ENCODE measurements at places on chromosomes 4 and X. TPM values are rescaled to one million over a fixed set of nuclear protein-coding genes. Genes with fewer than 3 reads are reported as not detected.

GRCh38 chrX:13646154-13646549, 6.8 kb upstream of the TCEANC start:
- no peak for DNase-seq

GRCh38 chr4:151206241-151207005, 70.5 kb upstream of the PRSS48 start:
- DNase-seq, result no peak

DNA sequence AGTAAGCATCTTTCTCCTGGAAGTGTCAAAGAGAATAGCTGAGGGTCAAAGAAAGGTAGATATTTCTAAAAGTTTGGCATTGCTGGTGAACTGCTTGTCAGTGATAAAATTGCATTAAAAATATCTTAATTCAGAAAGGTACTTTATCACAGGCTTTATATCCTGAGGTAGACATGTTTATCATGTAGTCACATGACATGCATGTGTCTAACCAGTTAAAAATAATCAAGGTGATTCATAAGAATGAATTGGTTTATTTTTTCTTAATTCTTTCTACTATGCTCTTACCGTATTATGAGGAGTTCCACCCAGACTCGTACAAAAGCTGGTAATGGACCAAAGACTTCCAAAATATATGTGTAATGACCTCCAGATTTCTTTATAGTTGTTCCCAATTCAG, 6.1 kb downstream of the SLC7A11 start:
- no peak for DNase-seq

- DNase-seq, result no peak
These were observed 112.6 kb downstream of the GLRA2 start for GRCh38 chrX:14641681-14642655.

GRCh38 chrX:39915596-39915995, 182.2 kb downstream of the BCOR start:
- no peak for DNase-seq

- no peak for DNase-seq
These were observed 25.8 kb downstream of the USP9X start for GRCh38 chrX:41110801-41111625.

The TEC gene
- 0.67 TPM for polyA plus RNA-seq

The ZBTB33 gene
- polyA plus RNA-seq, result 4.9 TPM

The ELOVL6 gene
- polyA plus RNA-seq, result 5.3 TPM
